ENCODE measurements at places on chromosomes 1 and 21. TPM values are rescaled to one million over a fixed set of nuclear protein-coding genes. Genes with fewer than 3 reads are reported as not detected.

The ECM1 gene
- polyA plus RNA-seq: 28.2 TPM

The FABP3 gene
- 6,968 TPM for polyA plus RNA-seq

The TMEM240 gene
- 3.5 TPM for polyA plus RNA-seq

The MXRA8 gene
- 35.6 TPM for polyA plus RNA-seq

- H3K27me3 ChIP-seq: peaks cover 63% of the 10 kb centered on the region
- H3K4me3 ChIP-seq: no peak overlapping the region
- no peak for DNase-seq
- H3K36me3 ChIP-seq: no peaks in the 10 kb centered on the region
Measured at GRCh38 chr21:33013626-33014025, 12.1 kb upstream of the OLIG2 start.

GRCh38 chr21:33901412-33902288 is 14.0 kb downstream of the ATP5PO start:
- H3K4me3 ChIP-seq: no peak overlapping the region
- peaks cover 9% of the 10 kb centered on the region for H3K4me1 ChIP-seq
- peaks cover 4% of the 10 kb centered on the region for H3K36me3 ChIP-seq
- H3K27ac ChIP-seq: no peak overlapping the region
- H3K27me3 ChIP-seq: no peaks in the 10 kb centered on the region
- peak; percentile 26 for DNase-seq

DNA sequence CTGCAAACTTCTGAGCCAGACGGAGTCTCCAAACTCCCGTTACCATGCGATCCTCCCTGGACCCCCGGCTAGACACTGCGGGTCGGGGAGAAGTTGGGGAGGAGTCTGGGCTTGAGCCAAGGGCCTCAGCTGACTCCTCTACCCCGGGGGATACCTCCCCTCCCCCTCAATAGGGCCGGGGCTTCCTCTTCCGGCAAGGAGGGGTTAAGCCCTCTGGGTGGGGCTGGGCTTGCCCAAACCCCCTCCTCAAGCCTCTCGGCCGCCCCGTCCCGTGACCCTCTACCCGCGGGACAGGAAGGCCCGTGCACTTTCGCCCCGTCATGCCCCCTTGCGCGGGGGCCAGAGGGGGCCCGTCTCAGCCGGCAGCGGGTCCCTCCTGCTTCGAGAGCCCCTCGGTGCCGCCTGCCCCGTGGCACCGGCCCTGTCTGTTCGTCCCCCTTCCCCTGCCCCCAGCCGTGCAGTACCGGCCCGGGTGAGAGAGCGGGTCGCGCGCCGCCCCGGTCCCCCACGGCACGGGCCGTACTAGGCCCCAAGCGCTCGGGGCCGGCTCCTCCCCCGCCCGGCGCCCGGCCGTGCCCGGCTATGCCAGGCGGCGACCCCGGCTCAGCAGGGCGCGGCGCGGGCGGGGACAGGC is 652 bp downstream of the ARL8A start:
- H3K27me3 ChIP-seq: no peaks in the 10 kb centered on the region
- peak overlapping the region; percentile 93 for H3K27ac ChIP-seq
- H3K36me3 ChIP-seq: no peaks in the 10 kb centered on the region
- H3K4me1 ChIP-seq: peaks cover 36% of the 10 kb centered on the region

DNA sequence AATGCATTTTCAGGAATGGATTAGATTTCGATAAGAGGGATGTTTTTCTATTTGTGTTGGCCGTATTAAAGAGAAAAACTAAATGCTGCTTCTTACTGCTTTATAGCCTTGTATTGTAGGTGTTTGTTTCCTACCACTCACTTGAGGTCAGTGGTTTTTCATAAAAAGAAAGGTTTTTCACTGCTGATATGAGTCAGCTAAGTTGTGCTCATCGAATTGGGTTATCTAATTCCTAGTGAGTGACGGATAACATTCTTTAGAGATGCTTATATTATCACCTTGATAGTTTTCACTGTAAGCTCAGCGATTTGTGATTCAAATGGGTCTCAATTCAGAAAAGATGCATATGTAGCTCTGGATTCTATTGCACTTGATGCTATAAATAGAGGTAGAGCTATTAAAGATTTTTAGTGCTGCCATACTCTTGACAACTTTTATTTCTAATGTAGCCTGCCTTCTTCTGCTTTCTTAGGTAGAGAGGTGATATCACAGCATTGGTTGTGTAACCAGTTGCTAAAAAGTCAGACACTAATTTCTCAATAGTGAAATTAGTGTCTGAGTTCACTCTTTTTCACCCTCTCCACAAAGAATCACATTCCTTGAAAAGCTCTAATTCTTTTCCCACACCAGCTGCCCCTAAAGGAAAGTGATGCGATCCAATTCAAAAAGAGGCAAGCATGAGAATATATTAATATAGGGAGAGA is 180.0 kb downstream of the RASAL2 start:
- H3K4me1 ChIP-seq: peaks cover 2% of the 10 kb centered on the region
- no peaks in the 10 kb centered on the region for H3K36me3 ChIP-seq
- no peak for DNase-seq
- H3K27ac ChIP-seq: no peak overlapping the region
- no peaks in the 10 kb centered on the region for H3K27me3 ChIP-seq

GRCh38 chr1:161115132-161115711 is 2.6 kb downstream of the PFDN2 start:
- no peak for DNase-seq
- no peak overlapping the region for H3K4me3 ChIP-seq
- H3K27ac ChIP-seq: no peak overlapping the region
- no peaks in the 10 kb centered on the region for H3K36me3 ChIP-seq

GRCh38 chr21:42858957-42859890 is 20.1 kb downstream of the WDR4 start:
- H3K27ac ChIP-seq: no peak overlapping the region
- H3K4me1 ChIP-seq: peaks cover 7% of the 10 kb centered on the region
- peaks cover 4% of the 10 kb centered on the region for H3K36me3 ChIP-seq

DNA sequence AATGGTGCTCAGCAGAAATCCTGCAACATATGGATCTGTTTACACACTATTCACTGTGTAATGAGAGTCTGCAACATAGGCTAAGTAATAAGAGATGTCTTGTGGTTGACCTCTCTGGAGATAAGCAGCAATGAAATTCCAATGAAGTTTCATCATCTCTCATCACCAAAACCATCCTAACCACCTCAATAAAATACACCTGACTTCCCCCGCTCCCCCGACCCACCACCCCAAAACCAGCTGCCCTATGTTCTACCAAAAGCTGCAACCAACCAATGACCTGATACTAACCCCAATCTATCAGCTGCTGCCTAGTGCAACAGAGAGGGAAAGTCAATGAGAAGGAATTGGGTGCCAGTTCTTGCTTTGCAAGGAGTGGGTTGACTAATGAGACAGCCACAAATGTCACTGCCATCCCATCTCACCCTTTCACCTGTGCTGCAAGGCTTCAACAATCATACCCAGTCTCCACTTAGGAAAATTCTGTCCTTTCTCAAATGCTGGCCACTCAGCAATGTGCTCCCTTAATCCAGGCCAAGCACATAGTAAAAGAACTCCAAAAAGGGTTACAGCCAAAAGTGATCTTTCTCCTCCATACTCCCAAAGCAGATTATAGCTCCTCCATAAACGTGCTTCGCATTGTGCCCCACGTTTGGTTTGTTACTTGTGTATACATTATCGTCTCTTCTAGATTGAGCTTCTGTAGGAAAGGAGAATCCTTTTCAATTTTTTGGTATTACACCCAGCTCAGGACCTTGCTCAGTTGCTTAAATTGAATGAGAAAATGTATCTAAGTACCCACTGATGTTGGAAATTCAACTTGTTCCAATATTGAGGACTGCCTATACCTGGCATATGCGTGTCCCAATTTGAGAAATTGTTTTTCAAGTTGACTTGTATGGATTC is 29.0 kb downstream of the MRPL39 start:
- no peak for DNase-seq
- no peaks in the 10 kb centered on the region for H3K27me3 ChIP-seq
- H3K27ac ChIP-seq: no peak overlapping the region
- H3K4me1 ChIP-seq: peaks cover 8% of the 10 kb centered on the region
- H3K4me3 ChIP-seq: no peak overlapping the region

DNA sequence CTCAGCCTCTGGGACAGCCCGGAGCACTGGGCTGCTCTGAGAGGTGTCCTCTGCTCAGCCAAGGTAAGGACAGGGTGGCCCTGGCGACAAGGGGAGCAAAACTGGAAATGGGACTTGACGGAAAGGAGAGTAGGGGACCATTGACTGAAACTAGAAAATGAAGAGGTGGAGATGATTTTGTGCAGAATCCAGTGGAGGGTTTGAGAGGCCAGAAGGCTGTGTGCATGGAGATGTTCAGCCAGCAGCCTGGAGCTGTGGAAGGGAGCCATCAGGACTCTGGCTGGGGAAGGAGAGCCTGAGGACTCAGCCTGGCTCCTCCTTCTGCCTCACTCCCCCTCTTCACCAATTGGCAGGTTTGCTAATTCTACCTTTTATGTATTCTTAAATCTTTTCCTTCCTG is 114.2 kb downstream of the EDEM3 start:
- no peaks in the 10 kb centered on the region for H3K36me3 ChIP-seq
- H3K4me3 ChIP-seq: no peak overlapping the region
- H3K4me1 ChIP-seq: peaks cover 17% of the 10 kb centered on the region
- H3K27ac ChIP-seq: no peak overlapping the region
- DNase-seq: no peak

The SHE gene
- 13.7 TPM for polyA plus RNA-seq

DNA sequence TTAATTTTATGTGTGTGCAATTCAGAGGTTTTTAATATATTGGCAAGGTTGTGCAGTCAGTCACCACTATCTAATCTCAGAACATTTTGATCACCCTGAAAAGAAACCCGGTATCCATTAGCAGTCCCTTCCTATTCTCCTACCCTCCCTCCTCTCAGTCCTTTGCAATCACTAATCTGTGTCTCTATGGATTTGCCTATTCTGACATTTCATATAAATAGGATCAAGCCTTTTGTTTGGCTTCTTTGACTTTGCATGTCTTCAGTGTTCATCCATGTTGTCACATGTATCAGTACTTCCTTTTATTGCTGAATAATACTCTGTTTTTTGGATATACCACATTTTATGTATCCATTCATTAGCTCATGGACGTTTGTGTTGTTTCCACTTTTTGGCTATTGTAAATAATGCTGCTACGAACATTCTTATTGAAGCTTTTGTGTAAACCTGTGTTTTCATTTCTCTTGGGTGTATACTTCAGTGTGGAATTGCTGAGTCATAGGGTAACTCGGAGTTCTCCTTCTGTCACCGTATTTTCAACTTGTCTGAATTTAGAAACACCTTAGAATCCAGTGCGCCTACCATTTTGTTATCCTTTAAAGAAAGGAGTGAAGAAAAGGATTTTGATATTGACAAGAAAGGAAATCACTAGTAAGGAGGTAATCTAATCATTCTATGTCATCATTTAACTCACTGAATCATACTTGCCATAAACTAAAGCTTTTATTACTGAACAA is 3.4 kb downstream of the CEP85 start:
- no peak overlapping the region for H3K27ac ChIP-seq
- no peak overlapping the region for H3K4me3 ChIP-seq
- no peaks in the 10 kb centered on the region for H3K27me3 ChIP-seq

The F3 gene
- polyA plus RNA-seq: 30.9 TPM

The TNFRSF8 gene
- polyA plus RNA-seq: 2.4 TPM

DNA sequence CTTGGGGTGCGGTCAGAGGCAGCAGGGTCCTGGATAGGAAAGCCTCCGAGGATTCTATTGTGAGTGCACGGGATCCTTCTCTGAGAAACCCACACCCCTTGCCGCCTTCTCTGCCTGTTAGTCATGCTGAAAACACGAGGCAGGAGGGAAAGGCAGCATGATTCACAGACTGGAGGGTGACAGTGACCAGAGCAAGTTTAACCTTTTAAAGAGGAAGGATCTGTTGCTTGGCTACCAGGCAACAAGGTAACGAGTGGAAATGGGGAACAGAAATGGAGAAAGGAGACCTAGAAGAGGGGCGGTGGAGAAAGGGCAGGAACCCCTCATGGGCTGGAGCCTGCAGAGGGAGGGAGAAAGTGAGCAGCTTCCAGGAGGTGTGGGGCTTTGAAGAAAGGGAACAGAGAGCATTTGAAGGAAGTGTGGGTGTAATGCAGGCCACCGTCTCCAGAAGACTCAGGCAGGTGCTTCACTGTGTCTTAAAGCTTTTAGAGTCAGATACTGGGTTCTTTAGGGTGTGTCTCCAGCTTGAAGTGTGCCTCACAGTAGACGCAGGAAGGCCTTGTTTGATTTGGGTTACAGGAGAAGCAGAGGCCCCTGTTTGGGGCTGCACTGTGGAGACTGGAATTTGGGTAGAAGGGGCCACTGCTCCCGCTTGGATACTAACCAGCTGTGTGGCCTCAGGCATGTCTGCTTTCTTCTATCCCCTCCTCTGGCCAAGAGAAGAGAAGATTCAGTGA is 19.1 kb downstream of the OPTC start:
- H3K4me3 ChIP-seq: no peak overlapping the region
- H3K36me3 ChIP-seq: no peaks in the 10 kb centered on the region
- no peaks in the 10 kb centered on the region for H3K27me3 ChIP-seq
- peak overlapping the region; percentile 46 for H3K27ac ChIP-seq
- DNase-seq: no peak

DNA sequence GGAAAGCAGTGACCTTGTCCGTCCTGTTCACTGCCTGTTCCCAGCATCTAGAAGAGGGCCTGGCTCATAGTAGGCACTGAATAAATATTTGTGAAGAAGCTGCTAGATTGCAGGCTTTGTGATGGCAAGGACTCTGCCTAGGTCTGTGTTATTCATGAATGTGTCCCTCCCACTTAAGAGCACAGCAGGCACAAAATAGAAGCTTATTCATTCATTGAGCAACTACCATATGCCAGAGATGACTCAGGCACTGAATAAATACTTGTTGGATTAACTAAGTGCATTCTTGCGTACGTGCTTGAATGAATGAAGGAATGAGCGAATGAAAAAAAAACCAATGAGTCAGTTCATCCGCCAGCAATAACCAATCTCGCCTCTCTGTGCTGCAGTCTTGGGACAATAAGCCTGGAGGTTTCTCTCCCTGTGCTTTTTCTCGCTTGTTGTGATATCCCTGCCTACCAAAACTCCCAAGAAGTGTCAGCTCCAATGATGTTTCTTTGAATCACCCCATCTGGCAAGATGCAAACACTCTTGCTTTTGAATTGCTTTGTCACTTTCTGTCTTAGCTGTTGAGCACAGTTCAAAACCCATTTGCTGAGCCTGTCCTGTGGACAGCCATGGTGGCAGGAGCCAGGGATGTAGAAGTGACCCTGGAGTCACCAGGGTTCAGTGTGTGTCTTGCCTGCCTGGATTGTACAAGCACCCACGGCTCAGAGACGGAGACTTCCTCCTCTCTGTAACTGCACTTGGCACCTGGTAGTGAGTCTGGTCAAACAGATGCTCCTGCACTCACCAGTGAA is 143.9 kb downstream of the KAZN start:
- no peak overlapping the region for H3K27ac ChIP-seq
- no peak for DNase-seq
- H3K4me1 ChIP-seq: no peaks in the 10 kb centered on the region

GRCh38 chr1:238001818-238002217 is 111.1 kb upstream of the ZP4 start:
- H3K27ac ChIP-seq: no peak overlapping the region
- no peaks in the 10 kb centered on the region for H3K27me3 ChIP-seq
- H3K36me3 ChIP-seq: no peaks in the 10 kb centered on the region
- H3K4me1 ChIP-seq: no peaks in the 10 kb centered on the region

- no peak overlapping the region for H3K4me3 ChIP-seq
- DNase-seq: no peak
- H3K36me3 ChIP-seq: no peaks in the 10 kb centered on the region
- no peaks in the 10 kb centered on the region for H3K27me3 ChIP-seq
Measured at GRCh38 chr1:46412893-46413595, 18.9 kb downstream of the FAAH start.
